Kidney tubule cell (primary cell): ENCODE measurements at places on chromosomes 1 and 21.
A peak's percentile ranks its signal among the peaks of the same experiment; 100 is the strongest.

DNA sequence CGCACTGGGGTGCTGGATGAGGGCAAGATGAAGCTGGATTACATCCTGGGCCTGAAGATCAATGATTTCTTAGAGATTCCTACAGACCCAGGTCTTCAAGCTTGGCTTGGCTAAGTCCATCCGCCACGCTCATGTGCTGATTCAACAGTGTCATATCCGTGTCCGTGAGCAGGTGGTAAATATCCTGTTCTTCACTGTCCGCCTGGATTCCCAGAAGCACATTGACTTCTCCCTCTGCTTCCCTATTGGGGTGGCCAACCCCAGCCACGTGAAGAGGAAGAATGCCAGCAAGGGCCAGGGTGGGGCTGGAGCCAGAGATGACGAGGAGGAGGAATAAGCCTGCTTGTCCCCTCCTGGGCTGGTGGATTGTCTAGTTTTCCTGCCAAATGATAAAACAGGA is 2.2 kb upstream of the CBR3 start:
- DNase-seq, result no peak

DNA sequence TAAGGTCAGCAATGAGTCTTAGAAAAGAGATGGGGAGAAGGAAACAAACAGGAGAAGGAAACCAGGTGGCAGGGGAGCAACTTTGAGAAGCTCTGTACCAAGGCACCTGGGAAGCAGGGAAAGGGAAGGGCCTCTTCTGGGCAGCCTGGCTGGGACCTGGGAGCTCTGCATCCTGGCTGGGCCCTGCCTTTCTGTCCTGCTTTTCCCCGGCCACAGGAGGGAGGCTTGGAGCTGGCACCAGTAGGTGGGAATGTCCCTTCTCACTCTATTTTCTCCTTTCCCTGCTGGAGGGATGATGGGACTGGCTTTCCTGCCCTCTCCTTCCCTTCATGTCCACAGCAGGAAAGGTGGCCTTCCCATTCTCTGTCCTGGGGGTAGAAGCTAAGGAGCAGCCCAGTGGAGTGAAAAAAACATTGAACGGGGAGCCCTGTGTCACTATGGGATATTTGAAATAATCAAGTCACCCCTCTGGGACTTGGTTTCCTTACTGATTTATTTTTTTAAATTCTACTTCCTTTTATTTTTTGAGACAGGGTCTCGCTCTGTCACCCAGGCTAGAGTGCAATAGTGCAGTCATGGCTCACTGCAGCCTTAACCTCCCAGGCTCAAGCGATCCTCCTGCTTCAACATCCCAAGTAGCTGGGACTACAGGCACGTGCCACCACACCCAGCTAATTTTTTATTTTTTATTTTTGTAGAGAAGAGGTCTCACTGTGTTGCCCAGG is 5.1 kb upstream of the NES start:
- DNase-seq, result no peak

DNA sequence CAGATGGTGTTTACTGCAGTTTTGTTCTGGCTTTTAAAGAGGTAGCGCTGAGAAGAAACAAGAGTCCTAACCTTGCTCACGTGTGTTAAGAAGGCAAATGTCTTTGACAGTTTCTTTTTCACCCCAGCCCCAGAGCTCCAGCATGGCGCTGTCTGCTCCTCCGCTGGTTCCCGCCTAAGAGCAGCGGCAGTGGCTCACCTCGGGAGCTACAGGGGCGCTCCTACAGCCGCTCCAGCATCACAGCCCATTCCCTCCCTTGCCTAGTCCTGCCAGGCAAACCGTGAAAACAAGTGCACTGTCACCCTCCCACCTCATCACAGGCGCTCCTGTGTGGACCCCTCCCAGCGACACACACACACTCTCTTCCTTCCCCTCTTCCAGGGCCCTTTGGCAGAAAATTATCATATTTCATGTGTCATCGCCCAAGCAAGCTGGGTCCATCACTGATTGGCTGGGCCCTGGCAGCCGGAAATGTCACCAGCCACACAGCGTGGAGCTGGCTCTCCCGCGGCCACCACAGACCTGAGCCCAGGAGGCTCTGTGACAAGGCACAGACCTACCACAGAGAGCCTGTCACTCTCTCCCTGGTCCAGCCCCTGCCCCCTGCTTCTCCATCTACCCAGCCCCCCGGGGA is 1.2 kb upstream of the HIVEP3 start:
- peak; percentile 84 for DNase-seq

DNA sequence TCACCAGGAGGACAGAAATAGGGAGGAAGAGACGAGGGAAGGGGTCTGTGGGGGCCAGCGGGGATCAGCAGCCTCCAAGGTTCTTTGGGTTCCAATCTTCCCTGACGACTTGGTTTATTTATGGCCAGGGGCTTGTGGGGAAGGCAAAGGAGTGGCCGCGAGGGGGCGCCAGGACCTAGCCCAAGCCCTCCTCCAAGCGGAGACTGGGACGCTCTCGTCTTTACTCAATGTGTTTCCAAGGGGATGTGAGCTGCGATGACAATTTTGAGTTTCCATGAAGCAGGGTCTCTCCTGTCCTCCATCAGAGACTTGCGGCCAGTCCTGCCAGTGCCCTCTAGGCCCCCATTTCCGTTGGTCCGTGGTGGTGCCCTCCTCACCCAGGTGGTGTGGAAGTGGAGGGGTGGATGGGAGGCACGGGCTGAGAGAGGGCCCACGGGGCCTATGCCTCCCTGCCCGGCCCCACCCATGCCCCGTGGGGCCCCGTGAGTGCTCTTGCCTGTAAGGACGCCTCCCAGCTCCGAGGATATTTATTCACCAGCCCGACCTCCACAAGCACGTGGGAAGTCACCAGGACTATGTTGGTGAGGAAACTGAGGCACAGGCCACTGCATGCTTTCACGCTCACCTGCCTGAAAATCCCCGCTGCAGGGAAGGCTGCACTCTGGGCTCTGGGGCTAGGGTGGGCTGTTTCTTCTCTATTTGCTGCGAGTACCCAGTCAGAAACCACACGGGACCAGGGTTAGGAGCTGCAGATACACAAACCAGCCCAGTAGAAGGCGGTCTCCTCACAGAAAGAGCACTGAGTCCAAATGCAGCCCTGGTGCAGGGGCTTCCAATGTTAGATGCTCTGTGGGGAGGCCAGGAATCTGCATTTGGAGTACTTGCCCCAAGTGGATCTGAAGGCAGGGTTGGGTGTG is 26.5 kb downstream of the DMRTB1 start:
- DNase-seq, result peak; percentile 76

GRCh38 chr1:29478879-29479278 is 242.6 kb downstream of the PTPRU start:
- no peak for DNase-seq

DNA sequence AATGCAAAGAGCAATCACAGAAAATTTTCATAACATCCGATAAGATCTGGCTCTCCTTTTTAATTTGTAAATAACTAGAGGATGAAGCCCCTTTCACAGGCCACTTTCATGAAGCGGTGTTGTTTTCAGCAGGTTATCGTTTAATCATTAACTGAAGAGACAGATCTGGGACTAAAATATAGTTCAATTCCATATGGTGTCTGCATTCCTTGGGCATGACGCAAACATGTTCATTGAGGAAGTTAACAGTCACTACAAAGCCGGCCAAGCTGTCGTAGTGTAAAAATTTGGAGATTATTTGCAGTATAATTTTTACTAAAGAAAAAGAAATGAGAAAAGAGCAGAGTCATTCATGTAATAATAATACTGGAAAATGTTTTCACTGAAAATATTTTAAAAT is 565.2 kb upstream of the ADAMTS5 start:
- peak; percentile 80 for DNase-seq

- DNase-seq, result no peak
These were observed 115.5 kb downstream of the ACBD6 start for GRCh38 chr1:180386745-180387367.

GRCh38 chr1:44035726-44036408 is 4.6 kb upstream of the SLC6A9 start:
- no peak for DNase-seq

- no peak for DNase-seq
These were observed 2.8 kb upstream of the MTF2 start for GRCh38 chr1:93076268-93076667.
